MCF 10A (cell line): ENCODE measurements at places on chromosomes 7 and 10. TPM values are rescaled to one million over a fixed set of nuclear protein-coding genes. Genes with fewer than 3 reads are reported as not detected.
A peak's percentile ranks its signal among the peaks of the same experiment; 100 is the strongest.

DNA sequence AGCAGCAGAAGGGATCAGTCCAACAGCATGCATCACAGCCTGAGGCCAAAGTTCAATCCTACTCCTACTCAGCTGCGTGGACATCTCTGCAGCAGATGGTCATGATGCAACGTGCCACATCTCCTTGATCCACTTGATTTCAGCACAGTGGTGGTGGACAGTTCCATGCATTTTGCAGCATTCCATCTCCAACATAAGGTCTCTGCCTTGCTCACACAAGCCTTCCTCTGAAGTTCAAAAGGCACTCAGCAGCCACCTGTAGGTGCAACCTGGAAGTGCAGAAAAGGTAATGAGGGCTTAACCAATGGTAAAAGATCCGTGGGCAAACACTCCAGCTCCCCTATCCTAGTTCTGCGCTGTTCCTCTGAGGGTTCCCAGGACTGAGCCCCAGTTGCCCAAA is 57.5 kb upstream of the CHCHD3 start:
- H3K27me3 ChIP-seq = peaks cover 80% of the 10 kb centered on the region
- no peaks in the 10 kb centered on the region for H3K36me3 ChIP-seq
- H3K4me3 ChIP-seq = no peak overlapping the region
- DNase-seq = peak; percentile 60

- no peak overlapping the region for H3K27ac ChIP-seq
- DNase-seq = peak; percentile 34
- H3K4me1 ChIP-seq = peaks cover 12% of the 10 kb centered on the region
- H3K4me3 ChIP-seq = no peak overlapping the region
Observed at GRCh38 chr7:46080595-46081159, 159.6 kb upstream of the IGFBP3 start.

DNA sequence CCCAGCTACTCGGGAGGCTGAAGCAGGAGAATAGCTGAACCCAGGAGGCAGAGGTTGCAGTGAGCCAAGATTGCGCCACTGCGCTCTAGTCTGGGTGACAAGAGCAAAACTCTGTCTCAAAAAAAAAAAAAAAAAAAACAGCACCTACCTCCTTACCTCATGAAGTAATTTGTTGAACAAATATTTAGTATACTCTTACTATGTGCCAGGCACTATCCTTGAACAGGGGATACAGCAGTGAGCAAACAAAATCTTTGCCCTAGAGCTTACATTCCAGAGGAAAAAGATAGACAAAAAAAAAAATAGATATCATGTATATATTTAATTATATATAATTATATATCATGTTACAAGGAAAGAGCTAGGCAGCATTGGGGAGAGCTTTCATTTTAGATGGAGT is 36.4 kb upstream of the HERPUD2 start:
- H3K36me3 ChIP-seq = no peaks in the 10 kb centered on the region
- no peak overlapping the region for H3K27ac ChIP-seq
- no peak for DNase-seq
- H3K27me3 ChIP-seq = no peaks in the 10 kb centered on the region

GRCh38 chr7:15688279-15688626 is 1.8 kb upstream of the MEOX2 start:
- DNase-seq = no peak
- peaks cover 84% of the 10 kb centered on the region for H3K27me3 ChIP-seq
- H3K4me1 ChIP-seq = no peaks in the 10 kb centered on the region
- no peak overlapping the region for H3K27ac ChIP-seq

GRCh38 chr10:110723224-110723891 is 79.2 kb downstream of the RBM20 start:
- H3K36me3 ChIP-seq = no peaks in the 10 kb centered on the region
- H3K27ac ChIP-seq = no peak overlapping the region
- peaks cover 11% of the 10 kb centered on the region for H3K4me1 ChIP-seq
- DNase-seq = no peak

- H3K4me3 ChIP-seq = no peak overlapping the region
- H3K27me3 ChIP-seq = no peaks in the 10 kb centered on the region
- peaks cover 11% of the 10 kb centered on the region for H3K36me3 ChIP-seq
- peak overlapping the region; percentile 27 for H3K27ac ChIP-seq
- H3K4me1 ChIP-seq = peaks cover 25% of the 10 kb centered on the region
- no peak for DNase-seq
Observed at GRCh38 chr7:137980308-137980707, 21.6 kb downstream of the CREB3L2 start.

DNA sequence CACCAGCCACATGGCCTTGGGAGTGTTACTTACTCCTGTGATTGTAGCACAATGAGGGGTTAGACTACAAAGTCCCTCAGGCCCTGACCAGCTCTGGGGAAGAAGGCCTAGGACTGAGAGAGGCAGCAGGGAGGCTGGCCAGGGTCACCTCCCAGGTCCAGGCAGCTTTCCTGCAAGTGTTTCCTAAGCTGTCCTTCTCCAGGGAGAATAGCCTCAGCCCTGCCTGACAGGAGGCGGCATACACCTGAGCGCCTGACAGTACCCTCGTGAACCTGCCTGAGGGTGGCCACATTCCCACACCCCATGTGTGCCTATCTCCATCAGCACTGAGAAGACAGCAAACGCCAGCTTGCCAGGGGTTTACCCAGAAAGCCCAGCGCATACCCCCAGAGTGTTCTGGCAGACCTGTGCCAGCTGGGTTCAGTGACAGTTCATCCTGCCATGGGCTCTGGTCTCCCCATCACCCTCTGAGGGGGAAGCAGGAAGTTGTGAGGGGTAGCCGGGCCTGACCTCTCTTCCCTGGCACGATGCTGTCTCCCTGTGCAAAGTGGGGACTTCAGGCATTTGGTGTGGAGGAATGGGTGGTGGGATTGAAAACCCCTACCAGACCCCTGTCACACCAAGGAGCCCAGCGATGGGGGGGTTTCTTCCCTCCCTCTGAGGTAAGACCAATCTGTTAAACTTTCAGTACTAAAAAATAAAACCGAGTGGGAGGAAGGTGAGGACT is 56.3 kb upstream of the CAMK2B start:
- no peak for DNase-seq
- H3K4me1 ChIP-seq = peaks cover 12% of the 10 kb centered on the region
- peaks cover 42% of the 10 kb centered on the region for H3K36me3 ChIP-seq
- H3K4me3 ChIP-seq = no peak overlapping the region
- H3K27ac ChIP-seq = no peak overlapping the region

DNA sequence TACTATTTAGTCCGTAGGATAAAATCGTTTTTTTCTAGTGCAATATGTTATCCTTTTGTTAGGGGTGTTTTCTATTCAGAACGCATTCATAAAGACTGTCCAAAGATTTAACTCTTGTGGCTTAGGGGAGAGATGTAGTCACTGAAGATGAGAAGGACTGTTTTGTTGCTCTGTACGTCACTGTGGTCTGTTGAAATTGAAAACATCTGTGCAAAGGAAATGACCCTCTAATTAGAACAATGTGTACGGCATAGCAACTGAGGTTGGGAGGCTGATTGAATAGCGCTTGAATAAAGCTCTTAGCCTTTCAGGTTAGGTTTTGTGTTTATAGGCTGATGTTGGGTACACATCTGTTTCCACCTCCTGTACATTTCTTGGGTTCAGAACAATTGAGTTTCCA is 453.4 kb upstream of the AKR1E2 start:
- no peak overlapping the region for H3K4me3 ChIP-seq
- no peaks in the 10 kb centered on the region for H3K4me1 ChIP-seq
- no peak overlapping the region for H3K27ac ChIP-seq
- DNase-seq = no peak
- H3K27me3 ChIP-seq = no peaks in the 10 kb centered on the region

GRCh38 chr7:66419210-66419609 is 209.5 kb upstream of the KCTD7 start:
- no peaks in the 10 kb centered on the region for H3K4me1 ChIP-seq
- no peak for DNase-seq
- H3K36me3 ChIP-seq = peaks cover 7% of the 10 kb centered on the region
- no peak overlapping the region for H3K4me3 ChIP-seq
- no peaks in the 10 kb centered on the region for H3K27me3 ChIP-seq

- no peak overlapping the region for H3K27ac ChIP-seq
- H3K4me1 ChIP-seq = no peaks in the 10 kb centered on the region
- H3K27me3 ChIP-seq = peaks cover 68% of the 10 kb centered on the region
- peaks cover 6% of the 10 kb centered on the region for H3K36me3 ChIP-seq
- DNase-seq = no peak
Observed at GRCh38 chr7:147023440-147023839, 906.8 kb downstream of the CNTNAP2 start.

DNA sequence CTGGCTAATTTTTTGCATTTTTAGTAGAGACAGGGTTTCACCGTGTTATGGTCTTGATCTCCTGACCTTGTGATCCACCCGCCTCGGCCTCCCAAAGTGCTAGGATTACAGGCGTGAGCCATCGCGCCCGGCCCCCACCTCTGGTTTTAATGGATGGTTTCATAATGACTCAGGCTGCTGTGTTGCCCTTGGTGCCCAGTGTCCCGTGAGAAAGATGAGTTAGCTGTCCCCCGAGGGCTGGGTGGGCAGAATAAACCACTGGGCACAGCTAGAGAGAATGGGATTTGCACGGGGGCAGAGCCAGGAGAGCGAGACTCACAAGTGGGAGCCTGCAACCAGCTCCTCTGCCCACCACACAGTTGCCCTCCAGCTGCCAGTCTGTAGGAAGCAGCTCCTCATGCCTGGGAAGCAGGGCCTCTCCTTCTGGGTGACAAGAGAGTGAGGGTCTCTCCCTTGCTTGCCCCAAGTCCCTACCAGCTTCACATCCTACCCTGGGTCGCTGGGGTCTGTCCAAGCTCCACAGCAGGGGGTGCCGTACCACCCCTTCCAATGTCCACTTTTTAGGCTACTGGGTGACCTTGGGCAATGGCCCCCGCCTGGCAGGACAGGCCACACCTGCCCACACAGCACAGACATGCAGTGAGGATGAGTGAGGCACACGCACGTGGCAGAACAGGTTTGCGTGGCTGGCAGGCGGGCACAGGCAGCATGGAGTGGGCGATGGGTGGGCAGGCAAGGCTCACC is 16.1 kb upstream of the NDST2 start:
- no peaks in the 10 kb centered on the region for H3K27me3 ChIP-seq
- H3K4me3 ChIP-seq = peak overlapping the region; percentile 46
- peak overlapping the region; percentile 27 for H3K27ac ChIP-seq

DNA sequence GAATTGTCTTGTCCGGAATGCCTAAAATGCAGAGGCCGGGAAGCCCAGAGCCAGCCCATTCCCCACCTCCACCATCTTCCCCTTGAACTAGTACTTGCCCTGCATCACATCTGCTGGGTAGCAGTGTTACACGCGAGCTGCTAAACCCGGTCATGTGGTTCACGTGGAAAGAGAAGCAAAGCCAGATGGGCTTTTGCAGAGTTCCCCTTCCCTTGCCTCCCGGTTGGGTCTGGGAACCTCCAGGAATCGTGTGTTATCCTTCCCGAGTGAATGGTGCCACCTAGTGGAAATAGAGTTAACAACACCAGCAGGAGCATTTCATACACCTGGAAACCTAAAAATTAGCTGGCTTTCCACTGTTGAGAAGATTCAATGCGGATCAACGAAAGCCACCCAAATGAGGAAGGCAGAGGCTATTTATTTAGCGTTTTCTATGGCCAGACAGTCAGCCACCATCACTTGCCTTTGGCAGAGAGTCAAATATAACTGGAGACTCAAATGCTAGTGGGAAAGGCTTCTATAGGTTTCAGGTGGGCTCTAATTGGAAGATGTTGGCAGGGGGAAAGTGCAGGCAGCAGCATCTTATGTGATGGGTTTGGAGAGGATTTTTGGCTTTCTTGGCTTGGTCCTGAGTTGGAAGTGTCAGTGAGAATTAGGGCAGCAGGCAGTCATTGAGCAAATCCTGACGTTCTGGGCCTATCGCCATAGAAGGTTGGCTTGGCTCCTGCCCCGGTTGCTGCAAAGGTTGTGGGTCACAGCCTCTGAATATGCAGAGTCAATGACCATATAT is 12.9 kb upstream of the DENND2A start:
- peaks cover 4% of the 10 kb centered on the region for H3K36me3 ChIP-seq
- H3K4me3 ChIP-seq = no peak overlapping the region
- H3K27me3 ChIP-seq = no peaks in the 10 kb centered on the region
- DNase-seq = peak; percentile 84
- peaks cover 42% of the 10 kb centered on the region for H3K4me1 ChIP-seq
- H3K27ac ChIP-seq = no peak overlapping the region

- H3K27me3 ChIP-seq = no peaks in the 10 kb centered on the region
- H3K36me3 ChIP-seq = no peaks in the 10 kb centered on the region
- no peaks in the 10 kb centered on the region for H3K4me1 ChIP-seq
- no peak overlapping the region for H3K4me3 ChIP-seq
- no peak overlapping the region for H3K27ac ChIP-seq
Observed at GRCh38 chr7:117963264-117964197, 90.3 kb upstream of the CTTNBP2 start.

GRCh38 chr7:151336027-151336708 is 5.4 kb upstream of the NUB1 start:
- no peaks in the 10 kb centered on the region for H3K36me3 ChIP-seq
- no peak for DNase-seq
- no peaks in the 10 kb centered on the region for H3K27me3 ChIP-seq
- no peak overlapping the region for H3K4me3 ChIP-seq
- H3K4me1 ChIP-seq = no peaks in the 10 kb centered on the region

DNA sequence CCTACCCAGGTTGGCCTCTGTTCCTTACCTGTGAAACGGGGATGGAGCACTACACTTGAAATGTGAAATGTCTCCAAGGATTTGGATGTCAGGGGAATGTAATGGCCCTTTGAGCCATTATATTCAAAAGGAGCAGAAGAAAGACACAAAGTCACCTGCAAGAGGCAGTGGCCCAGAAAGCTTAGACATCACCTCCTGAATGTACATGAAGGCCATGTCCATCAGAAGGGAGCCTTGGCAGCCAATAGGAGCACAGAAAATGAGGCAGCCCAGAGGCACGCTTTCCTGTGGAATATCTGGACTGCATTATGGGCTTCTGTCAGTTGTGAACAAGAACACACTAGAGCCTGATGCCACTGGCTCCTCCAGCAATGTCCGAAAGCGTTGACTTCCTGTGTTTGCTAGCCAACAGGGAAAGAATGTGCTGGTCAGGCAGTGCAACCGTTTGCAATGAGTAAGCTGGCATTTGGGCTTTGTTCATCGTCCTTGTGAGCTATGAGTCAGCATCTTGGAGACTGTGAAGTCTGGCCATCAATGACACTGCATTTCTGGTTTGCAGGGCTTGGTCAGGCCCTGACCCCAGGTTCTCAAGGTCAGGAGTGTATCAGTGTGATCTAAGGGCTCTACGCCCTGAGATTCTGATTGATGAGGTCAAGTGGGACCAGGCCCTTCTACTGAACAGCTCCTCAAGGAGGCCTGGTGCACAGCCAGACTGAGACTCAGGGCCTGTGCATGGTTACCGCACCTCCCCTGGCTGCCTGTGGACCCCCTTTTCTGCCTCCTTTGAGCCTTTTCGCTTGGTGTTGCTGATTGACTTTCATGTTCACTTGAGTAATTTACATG is 222.4 kb downstream of the RPS24 start:
- peaks cover 7% of the 10 kb centered on the region for H3K4me1 ChIP-seq
- H3K36me3 ChIP-seq = no peaks in the 10 kb centered on the region
- no peak overlapping the region for H3K4me3 ChIP-seq
- peak overlapping the region; percentile 20 for H3K27ac ChIP-seq
- no peaks in the 10 kb centered on the region for H3K27me3 ChIP-seq

- H3K4me1 ChIP-seq = no peaks in the 10 kb centered on the region
- peaks cover 20% of the 10 kb centered on the region for H3K27me3 ChIP-seq
- H3K4me3 ChIP-seq = no peak overlapping the region
- no peak overlapping the region for H3K27ac ChIP-seq
- DNase-seq = no peak
Observed at GRCh38 chr7:109836016-109836415, 1254.9 kb upstream of the LRRN3 start.

- no peak for DNase-seq
- H3K4me1 ChIP-seq = no peaks in the 10 kb centered on the region
- H3K27ac ChIP-seq = no peak overlapping the region
- no peak overlapping the region for H3K4me3 ChIP-seq
Observed at GRCh38 chr10:86603256-86603655, 51.1 kb upstream of the OPN4 start.

EIF4EBP2 gene
- total RNA-seq = 21.2 and 26.1 TPM in 2 replicates

NCOA4 gene
- 73.5 and 81.6 TPM in 2 replicates for total RNA-seq

UCN3 gene
- total RNA-seq = not detected in 2 replicates

DYDC2 gene
- total RNA-seq = not detected in 2 replicates

ASB4 gene
- not detected in 2 replicates for total RNA-seq

TPST1 gene
- total RNA-seq = 3.2 and 8.7 TPM in 2 replicates
